Activated T-cell treated with anti-CD3 and anti-CD28 coated beads, Interleukin-2, amount 50 U/mL, for 24 hours (primary cell): ENCODE measurements at places on chromosomes 7 and 10.

GRCh38 chr10:73653701-73654100, 2.1 kb downstream of the SYNPO2L start:
- no peak for DNase-seq

- DNase-seq, result no peak
These were observed 207.7 kb upstream of the AHR start for GRCh38 chr7:17090751-17091150.

GRCh38 chr10:84499846-84500245, 171.5 kb downstream of the CCSER2 start:
- DNase-seq, result no peak

DNA sequence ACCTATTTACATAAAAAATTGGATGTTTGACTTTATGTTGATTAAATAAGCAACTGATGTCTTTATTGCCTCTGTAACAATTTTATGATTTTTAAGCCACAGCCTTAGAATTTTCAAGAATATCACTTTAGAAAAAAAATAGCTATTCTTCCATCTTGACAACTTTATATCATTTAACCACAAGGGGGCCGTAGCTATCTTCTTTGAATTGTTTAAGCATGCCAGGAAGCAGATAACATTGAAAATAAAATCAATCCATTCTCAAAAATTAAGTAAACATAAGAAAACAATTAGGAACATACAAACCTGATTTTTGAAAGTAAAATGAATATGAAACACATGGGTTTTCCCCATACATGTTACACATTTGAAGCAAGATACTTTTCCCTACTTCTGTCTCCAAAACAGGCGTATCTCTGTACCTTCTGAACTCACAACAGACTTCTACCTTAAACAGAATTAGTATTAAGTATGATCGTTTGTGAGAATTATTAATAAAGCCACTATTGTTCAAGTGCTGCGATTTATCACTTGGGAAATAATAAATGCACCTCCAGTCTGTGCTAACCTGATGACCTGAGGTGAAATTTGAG, 209.0 kb downstream of the CACNA2D1 start:
- DNase-seq, result no peak

DNA sequence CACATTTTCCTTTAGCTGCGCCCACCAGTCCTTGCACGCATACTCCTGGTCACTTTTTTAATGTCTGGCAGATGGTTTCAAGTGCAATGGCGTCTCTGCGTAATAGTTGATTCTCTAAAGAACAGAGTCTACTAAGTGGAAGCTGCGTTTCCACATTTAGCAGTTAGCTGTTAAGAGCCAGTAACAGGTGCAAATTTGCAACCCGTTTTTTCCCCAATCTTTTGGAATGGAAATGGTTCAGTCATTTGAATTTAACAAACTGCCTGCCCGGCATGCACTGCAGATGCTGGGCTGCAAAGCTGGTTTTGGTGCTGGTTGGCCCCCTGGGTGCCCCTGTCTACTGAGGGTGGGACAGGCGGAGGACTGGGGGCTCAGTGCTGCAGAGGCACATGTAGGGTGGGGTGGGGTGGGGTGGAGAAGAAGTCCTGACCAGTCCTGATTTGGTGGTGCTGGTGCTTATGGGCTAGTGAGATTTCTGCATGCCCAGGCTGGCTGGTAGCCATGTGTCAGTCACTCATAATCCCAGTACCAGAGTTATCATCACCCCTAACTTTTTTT, 43.9 kb downstream of the CUX1 start:
- DNase-seq, result no peak

DNA sequence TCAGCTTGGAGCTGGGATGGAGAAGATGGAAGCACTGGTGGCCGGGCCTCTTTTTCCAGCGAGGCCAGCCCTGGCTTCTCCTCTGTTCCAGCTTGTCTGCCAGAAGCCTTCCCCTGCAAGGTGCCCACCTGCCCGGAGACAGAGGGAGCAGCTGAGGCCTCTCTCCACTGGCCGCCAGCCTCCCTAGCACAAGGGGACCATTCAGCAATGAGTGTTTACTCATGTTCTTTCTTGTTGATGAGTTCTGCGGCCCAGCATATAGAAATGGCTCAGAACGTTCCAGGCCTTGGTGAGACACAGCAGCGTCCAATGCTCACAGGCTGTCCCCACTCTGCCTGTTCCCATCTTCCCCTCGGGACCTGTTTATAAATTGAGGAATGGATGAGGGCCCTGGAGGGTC, 47.3 kb downstream of the CHST3 start:
- no peak for DNase-seq

DNA sequence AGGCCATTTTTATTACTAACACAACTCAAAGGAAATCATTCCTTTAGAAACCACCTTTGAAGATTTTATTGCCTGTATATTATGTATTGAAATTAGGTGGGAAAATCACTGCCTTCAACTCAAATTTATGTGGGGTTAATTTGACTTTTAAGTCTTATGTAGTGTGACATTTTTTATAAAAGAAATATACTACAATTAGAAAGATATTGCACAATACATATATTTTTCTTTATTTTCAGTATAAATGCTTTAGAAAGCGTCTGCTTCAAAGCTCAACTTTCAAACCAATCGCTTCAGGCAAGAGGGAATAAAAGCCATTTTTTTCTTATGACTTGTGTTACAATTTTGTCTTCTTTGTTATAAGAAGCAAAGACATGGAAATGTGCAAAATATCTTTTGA, 337.4 kb upstream of the ZWINT start:
- DNase-seq, result no peak

- no peak for DNase-seq
These were observed 64.9 kb downstream of the PLXNA4 start for GRCh38 chr7:132511387-132511786.

DNA sequence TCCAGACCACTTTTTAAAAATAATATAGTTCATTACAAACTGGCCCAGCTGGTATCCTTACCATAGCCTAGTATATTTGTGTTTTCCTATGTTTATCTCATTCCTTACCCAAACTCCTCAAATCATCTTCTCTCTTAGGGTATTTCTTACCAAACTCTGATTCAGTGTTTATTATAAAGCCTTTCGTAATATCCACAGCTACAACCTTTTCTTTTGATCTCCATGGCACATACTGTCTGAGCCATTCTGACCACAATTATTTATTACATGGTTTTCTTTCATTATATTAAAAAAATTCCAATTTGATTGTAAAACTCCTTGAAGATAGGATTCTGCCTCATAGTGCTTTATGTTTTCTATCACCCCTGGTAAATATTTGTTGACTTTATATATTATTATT, 94.2 kb downstream of the LRMDA start:
- no peak for DNase-seq

- no peak for DNase-seq
These were observed 33.3 kb upstream of the ARHGAP22 start for GRCh38 chr10:48638158-48638557.

DNA sequence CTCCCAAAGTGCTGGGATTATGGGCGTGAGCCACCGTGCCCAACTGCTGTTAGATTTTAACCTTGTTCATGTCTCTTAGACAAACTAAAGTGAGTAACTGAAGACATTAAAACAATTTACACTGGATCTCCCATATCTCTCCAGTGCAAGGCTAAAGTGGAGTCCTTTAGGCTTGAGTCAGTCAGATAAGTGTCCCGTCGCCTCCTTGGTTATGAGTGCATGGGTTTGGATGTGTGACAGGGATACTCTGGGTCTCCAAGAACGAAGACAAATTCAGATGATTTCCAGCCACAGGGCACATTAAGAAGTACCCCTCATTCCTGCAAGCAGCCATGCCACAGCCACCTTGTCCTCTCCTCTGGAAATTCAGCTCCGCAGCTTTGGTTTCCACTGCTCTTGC, 66.1 kb upstream of the PDZD8 start:
- DNase-seq, result no peak

DNA sequence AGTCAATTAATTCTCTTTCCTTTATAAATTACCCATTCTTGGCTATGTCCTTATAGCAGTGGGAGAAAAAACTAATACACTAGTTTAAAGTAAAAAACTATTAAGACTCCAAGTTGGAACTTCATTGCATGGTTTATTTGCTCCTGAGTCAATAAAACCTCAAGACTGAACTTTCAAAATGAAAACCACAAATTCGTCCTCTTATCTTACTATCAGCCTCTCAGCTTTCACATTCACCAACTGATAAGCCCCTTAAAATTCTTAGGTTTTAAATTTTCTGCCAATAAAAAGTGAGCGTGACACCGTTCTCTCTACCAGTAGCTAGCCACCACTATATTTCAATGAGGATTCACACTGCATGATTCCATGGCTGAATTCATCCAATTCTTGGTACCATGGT, 346.4 kb upstream of the NPSR1 start:
- no peak for DNase-seq

DNA sequence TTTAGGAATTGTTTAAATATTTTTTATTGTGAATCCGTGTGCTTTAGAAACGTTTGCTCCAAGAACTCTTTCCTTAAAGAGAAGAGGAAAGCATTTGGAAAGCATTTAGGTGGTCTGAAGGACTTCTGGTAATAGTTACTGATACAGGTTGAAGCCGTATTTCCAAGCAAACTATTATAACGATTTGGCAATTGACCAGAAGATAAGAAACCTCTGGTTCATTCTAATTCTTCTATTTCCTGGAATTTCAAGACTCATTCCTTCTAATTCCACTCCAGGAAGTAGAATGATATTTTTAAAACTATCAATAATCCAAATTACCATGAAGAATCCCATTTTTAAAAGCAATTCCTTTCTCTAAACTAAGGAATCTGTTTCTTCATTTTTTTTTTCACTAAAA, 158.9 kb upstream of the AGR3 start:
- DNase-seq, result no peak

GRCh38 chr10:104642658-104643302, 1.7 kb downstream of the SORCS3 start:
- DNase-seq, result peak; percentile 36

DNA sequence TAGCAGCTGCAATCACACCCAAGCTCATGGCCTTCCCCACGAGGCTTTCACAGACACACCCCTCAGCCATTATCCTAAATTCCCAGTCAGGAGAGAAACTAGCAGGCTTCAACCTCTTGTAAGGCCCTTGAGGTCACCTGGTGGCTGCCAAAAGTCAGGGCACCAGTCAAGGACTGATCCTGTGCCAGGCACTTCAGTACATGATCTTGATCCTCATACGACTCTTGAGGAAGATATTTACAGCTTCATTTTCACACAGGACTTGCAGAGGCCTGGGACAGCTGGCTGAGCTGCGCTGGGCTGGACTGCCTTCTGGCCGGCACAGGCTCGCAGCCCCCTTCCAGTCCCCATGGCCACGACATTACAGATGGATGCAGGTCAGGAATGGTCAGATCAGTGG, 8.8 kb downstream of the PDAP1 start:
- DNase-seq, result no peak

GRCh38 chr7:3649250-3649649, 348.2 kb downstream of the SDK1 start:
- no peak for DNase-seq

GRCh38 chr7:122310119-122311021, 5.8 kb upstream of the FEZF1 start:
- DNase-seq, result no peak
